ENCODE measurements at places on chromosomes 16 and 17.

GRCh38 chr17:14616528-14616927 is 315.6 kb downstream of the HS3ST3B1 start:
- no peak for DNase-seq

DNA sequence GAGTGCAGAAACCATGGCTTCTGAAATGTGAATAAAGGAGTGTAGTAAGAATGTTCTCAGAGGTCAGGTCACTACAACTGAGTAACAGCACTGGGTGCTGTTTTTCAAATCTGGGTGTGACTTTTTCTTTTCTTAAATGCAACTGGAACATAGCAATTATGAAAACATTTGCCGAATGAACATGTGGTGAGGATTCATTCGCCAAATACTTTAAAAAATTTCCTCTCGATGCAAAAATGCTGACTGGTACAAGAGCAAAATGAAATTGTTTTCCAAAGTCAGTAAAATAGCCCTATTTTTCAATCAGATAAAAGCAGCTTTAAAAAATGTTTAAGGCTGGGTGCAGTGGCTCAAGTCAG is 18.6 kb downstream of the ZDHHC7 start:
- DNase-seq = no peak

DNA sequence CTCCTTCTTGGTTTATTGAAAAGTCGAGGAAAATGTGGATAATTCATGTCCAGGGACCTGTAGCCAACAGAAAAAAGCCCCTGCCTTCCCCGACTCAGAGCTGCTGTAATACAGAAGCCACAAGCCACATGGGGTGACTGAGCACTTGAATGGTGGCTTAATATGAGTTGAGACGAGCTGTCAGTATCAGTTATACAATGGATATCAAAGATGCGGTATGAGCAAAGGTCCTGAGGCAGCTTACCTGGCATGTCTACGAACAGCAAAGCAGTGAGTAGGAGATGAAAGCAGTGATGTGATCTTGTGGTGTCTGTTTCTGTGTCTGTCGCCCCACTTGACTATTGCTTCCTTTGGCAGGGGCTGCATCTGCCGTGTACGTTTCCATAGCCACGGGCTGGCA is 12.2 kb upstream of the RMI2 start:
- DNase-seq = no peak

DNA sequence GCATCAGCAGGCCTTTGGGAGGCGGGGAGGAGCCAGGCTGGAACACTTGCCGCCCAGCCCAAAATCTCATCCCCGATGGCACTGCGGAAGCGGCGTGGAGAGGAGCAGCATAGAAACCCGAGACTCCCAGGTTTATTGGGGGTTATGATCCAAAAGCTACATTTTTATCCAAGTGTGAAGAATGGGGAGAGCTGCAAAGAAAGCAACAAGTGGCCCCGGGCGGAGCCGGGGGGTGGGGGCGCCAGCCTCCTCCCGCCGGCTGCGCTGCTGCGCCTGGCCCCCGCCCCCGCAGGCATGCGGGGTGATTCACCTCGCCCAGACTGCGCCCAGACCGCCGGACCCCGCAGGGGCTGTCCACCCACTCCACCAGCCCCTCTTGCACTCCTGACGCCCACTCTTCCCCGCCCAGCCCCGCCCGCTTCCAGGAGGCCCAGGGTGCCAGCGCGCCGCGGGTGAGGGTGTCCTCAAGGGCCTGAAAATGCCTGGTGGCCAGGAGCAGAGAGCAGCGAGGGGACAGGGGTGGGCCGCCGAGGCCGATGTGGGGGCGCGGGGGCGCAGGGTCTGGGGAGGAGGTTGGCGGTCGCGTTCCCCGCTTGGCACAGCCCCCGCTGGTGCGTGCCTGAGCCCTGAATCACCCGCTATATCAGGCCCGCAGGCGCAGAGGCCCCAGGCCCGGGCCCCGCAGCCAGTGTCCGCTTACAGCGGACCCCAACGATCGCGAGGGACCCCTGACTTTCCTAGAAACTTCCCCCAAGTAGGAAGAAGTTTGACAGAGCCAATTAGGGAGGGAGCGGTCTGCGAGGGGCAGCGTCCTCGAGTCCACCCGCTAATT is 1.3 kb downstream of the CAVIN1 start:
- no peak for DNase-seq

GRCh38 chr16:2422123-2422867 is 7.0 kb upstream of the CCNF start:
- no peak for DNase-seq

GRCh38 chr17:57281887-57282286 is 25.6 kb downstream of the MSI2 start:
- no peak for DNase-seq

DNA sequence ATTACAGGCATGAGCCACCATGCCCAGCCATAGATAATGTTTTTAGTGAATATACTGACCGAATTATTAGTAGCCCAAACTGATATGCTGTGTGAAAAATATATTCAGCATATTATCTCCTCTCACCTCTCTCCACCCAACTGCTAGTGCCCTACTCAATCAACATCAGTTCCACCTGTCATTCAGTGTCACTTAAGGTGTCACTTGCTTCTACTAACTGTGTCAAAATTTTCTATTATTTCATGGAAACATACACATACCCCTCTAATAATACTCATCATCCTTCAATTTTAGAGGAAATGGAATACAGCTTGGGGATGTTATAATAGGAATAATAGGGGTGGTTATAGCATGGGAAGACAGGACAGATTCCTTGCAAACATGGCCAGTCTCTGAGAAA is 12.6 kb downstream of the EFCAB3 start:
- no peak for DNase-seq

GRCh38 chr17:71460943-71461342 is 659.9 kb upstream of the SOX9 start:
- DNase-seq = no peak

GRCh38 chr16:53770641-53771040 is 66.7 kb downstream of the FTO start:
- DNase-seq = no peak

DNA sequence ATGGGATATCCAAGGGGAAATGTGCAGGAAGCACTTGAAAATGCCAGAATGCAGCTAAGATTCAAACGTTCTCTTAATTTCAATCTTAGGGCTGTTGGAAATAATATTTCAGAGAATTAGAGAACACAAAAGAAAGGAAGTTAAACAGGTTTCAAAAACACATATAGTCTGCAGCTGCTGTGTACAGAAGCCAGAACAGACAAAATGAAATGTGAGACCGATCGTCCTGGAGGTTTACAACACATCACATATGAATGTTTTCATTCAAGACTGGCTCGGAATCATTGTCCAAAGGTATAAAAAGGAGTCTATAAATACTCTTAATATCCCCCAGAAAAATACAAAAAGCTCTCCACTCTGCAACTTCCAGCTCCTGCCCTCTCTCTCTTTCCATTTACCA is 14.3 kb downstream of the CYTH1 start:
- no peak for DNase-seq

- no peak for DNase-seq
Observed at GRCh38 chr17:57752031-57752905, 7.2 kb upstream of the CCDC182 start.

GRCh38 chr17:39271546-39271945 is 45.8 kb upstream of the STAC2 start:
- DNase-seq = no peak

DNA sequence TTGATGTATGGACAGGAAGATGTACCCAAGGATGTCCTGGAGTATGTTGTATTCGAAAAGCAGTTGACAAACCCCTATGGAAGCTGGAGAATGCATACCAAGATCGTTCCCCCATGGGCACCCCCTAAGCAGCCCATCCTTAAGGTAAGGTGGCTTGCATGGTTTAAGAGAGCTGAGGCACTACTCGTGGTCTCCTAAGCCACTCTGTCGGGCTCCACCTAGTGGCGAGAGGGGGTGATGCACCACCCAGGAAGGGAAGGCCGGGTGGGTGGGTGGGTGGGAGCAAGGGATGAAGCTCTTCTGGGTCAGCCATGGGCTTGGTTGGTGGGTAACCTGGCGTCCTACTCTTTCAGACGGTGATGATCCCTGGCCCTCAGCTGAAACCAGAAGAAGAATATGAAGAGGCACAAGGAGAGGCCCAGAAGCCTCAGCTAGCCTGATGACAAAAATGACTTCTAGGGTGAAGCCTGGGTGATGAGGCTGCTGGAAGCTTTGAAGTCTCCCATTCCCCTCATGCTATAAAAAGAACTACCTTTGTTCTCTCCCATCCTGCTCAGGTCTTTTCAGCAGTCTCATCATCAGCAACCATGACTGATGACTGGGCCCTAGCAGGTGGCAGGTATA is 21.5 kb downstream of the GPR179 start:
- no peak for DNase-seq

DNA sequence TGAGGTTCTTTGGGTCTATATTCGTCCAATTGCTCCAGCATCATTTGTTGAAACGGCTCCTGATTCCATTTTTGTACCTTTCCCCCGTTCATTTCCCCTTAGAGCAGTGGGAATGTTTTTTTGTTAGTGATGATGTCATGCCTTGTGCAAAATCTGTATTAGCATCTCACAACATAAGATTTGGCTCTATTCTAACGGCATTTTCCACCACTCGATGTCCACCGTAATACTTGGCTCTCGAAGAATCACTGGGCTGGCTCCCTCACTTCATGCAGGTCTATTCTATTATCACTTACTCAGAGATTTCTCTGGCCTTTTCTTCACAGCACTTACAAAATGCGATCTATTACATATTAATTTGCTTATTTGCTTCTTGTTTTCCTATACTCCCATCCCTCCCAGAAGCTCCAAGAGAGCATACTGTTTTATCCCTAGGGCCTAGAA is 571 bp upstream of the NME1 start:
- DNase-seq = no peak

- no peak for DNase-seq
Observed at GRCh38 chr17:37787055-37787757, 42.3 kb upstream of the HNF1B start.

DNA sequence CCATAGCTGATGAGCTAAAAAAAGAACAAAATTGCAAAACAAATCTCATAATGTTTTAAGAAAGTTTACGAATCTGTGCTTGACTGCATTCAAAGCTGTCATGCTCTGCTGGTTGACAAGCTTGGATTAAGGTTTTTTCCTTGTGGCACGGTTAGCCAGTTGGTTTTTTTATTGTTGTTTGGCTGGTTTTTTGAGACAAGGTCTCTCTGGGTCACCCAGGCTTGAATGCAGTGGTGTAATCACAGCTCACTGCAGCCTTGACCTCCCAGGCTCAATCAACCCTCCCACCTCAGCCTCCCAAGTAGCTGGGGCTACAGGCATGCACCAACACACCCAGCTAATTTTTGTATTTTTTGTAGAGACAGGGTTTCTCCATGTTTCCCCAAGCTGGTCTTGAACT is 45.7 kb downstream of the PHKB start:
- DNase-seq = no peak

DNA sequence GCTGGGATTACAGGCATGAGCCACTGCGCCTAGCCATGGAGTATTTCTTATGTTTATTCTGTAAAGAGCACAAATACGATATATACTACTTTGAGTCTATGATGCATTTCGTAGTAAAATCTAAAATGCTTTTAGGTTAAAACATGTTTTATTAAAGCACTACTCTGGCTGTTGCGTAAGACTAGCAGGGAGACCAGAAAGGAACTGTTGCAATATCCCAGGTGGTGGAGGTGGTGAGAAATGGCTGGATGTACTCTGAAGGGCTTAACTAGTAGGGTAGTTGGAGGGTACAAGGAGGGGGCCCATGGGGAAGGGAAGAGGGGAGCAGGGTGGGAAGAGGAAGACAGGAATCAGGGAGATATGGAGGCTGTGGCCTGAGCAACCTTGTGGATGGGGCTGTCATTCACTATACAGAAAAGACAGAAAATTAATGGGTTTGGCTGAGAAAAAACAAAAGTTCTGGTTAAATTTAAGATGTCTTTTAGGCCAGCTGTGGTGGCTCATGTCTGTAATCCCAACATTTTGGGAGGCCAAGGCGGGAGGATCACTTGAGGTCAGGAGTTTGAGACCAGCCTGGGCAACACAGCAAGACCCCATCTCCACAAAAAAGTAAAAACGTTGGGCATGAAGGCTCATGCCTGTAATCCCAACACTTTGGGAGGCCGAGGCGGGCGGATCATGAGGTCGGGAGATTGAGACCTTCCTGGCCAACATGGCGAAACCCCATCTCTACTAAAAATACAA is 35.8 kb downstream of the ST3GAL2 start:
- DNase-seq = no peak

GRCh38 chr16:11682655-11683096 is 14.4 kb downstream of the SNN start:
- DNase-seq = no peak

- no peak for DNase-seq
Observed at GRCh38 chr16:83581994-83582747, 225.6 kb upstream of the HSBP1 start.

- peak; percentile 79 for DNase-seq
Observed at GRCh38 chr17:3667366-3668278, 756 bp downstream of the TAX1BP3 start.

DNA sequence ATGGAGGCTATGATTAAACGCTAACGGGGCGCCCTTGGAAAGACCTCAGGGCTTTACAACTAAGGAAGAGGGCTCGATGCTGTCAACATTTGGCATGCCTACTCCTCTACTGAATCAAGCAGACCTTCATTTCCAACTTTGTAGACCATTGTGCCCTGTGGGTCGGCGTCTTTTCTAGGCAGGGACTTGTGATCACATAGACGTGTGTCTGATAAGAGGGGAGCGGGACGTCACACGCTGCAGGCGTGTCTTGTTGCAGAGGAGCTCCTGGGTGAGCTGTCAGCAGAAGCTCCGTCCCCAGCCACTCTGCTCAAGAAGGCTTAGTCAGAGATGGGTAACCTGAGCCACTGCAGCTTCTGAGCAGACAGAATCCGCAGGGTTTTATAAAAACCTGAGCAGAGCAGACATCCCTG is 2.8 kb downstream of the MAPK8IP3 start:
- DNase-seq = no peak

- no peak for DNase-seq
Observed at GRCh38 chr16:19269098-19269497, 16.4 kb upstream of the CLEC19A start.

GRCh38 chr16:9545522-9546437 is 454.3 kb downstream of the HAPSTR1 start:
- DNase-seq = no peak

GRCh38 chr16:89523680-89524344 is 15.6 kb downstream of the SPG7 start:
- no peak for DNase-seq

DNA sequence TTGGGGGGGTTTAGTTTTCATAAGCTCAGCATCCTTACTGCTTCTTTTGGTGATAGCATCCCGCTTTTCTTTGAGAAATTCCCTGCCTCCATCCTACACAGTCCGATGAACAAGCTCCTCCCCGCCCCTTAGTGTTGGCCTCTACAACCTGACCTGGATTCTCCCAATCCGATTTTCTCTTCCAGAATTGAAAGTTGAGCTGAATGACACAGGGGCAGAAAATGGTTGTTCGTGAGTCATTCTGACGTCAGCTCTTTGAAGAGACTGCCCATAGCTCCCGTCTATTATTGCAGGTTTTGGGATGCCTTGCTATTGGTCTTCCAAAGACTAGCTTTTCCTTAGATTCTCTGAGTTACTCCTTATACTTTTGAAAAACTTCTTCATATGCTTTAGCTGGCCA is 279.7 kb downstream of the SLC39A11 start:
- DNase-seq = no peak

DNA sequence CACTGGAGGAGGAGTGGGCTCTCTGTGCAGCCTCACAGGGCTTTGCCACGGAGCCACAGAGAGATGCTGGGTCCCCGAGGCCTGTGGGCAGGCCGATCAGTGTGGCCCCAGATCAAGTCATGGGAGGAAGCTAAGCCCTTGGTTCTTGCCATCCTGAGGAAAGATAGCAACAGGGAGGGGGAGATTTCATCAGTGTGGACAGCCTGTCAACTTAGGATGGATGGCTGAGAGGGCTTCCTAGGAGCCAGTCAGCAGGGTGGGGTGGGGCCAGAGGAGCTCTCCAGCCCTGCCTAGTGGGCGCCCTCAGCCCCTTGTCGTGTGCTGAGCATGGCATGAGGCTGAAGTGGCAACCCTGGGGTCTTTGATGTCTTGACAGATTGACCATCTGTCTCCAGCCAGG is 3.9 kb downstream of the NXPH3 start:
- no peak for DNase-seq
